ENCODE measurements at places on chromosomes 13 and 19.
A peak's percentile ranks its signal among the peaks of the same experiment; 100 is the strongest.

DNA sequence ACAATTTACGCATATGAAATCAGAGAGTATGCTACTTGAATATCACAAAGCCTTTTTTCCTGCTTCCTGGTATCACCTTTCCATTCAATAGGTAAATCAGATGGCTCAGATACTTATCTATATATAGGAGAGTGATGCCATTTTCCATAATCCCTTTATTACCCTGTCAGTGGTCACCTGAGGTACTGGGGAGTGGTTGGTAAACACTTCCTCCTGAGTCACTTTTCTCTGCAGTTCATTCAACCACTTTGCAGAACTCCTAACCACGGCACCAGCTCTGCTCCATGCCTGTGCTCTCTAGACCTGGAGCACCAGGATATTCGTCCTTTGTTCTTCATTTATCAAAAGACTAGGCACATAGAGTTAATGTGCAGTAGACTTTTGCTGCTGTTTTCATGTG is 748.5 kb upstream of the KLHL1 start:
- no peak for DNase-seq

GRCh38 chr13:54433493-54434206 is 1405.0 kb downstream of the OLFM4 start:
- DNase-seq, result no peak

- DNase-seq, result peak; percentile 27
These were observed 964 bp downstream of the PAK4 start for GRCh38 chr19:39126312-39127187.

DNA sequence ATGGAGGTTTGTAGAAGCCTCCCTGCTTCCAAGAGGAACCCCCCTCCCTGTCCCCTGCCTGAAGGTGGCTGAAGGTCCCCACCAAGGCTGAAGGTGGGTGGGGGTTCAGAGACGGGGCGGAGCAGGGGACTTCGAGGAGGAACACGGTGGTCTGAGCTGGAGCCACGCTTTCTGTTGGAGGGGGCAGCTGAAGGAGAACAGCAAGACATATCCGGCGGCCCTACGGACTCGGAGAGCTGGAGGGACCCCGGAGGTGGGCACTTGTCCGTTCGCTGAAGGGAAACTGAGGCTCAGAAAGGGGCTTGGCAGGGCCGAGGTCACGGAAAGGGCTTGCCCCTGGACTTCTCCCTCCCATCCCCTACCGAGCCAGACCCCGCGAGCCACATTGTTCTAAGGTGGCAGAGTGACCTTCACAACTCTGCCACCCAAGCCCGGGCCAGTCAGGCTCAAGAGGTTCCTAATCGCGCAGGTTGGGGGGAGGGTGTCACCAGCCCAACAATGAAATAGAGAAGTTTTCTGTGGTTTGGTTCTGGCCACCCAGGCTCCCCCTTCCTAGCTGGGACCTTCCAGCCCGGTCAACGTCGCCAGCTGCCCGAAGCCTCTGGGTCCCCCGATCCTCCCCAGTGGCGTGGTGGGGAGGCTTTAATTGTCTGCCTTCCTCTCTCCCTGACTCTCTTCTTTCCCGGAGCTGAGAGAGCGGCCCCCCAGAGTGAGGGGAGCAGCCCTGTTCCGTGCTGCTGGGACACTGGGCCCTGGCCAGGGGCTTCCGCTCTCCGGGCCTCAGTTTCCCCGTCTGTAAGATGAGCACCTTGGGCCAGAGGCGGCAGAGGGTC is 15.5 kb upstream of the KCNN1 start:
- no peak for DNase-seq

GRCh38 chr13:39786091-39786490 is 130.6 kb downstream of the COG6 start:
- DNase-seq, result no peak

GRCh38 chr13:46647512-46648065 is 94.6 kb downstream of the LRCH1 start:
- no peak for DNase-seq

DNA sequence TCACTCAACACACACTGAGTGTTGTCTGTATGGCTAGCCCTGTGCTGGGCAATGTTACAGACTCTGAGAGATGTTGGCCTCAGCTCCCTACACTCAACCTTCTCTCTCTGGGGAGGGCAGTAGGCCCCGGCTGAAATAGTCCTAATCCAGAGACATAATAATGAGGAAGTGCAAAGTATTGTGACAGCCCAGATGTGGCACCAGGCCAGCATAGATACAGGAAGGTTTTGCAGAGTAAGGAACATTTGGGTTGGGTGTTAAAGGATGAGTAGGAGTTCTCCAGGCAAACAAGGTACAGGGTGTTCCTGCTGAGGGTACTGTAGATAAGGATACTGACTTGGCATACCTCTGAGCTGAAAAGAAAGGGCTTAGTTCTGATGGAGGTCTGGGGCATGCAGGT is 2.4 kb downstream of the LIN7B start:
- no peak for DNase-seq

GRCh38 chr13:22447132-22447886 is 733.5 kb upstream of the SGCG start:
- DNase-seq, result no peak

- DNase-seq, result peak; percentile 21
These were observed 717.7 kb upstream of the ATXN8OS start for GRCh38 chr13:69389899-69390298.

- no peak for DNase-seq
These were observed 112.6 kb downstream of the KCTD12 start for GRCh38 chr13:76773448-76774094.

DNA sequence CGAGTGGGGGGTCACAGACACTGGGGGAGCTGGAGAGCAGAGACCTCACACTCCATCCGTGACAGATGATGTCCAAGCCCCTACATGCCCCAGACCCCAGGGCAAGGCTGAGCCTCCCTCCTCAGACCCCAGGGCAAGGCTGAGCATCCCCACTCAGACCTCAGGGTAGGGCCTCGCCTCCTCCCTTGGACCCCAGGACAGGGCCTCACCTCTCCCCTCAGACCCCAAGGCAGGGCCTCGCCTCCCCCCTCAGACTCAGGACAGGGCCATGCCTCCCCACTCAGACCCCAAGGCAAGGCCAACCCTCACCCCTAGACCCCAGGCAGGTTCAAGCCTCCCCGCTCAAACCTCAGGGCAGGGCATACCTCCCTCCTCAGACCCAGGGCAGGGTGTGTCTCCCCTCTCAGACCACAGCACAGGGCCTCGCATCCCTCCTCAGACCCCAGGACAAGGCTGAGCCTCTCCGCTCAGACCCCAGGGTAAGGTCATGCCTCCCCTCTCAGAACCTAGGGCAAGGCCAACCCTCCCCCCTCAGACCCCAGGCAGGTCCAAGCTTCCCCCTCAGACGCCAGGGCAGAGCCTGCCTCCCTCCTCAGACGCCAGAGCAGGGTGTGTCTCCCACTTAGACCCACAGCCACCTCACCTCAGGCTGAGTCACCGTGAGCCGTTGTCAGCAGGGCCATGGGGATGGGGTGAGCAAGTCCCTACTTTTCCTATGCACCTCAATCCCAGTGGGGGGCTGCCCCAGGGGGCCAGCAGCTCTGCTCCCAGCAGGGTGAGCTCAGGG is 1.7 kb upstream of the S1PR4 start:
- peak; percentile 22 for DNase-seq

GRCh38 chr19:7699417-7700401 is 2.2 kb downstream of the FCER2 start:
- no peak for DNase-seq

DNA sequence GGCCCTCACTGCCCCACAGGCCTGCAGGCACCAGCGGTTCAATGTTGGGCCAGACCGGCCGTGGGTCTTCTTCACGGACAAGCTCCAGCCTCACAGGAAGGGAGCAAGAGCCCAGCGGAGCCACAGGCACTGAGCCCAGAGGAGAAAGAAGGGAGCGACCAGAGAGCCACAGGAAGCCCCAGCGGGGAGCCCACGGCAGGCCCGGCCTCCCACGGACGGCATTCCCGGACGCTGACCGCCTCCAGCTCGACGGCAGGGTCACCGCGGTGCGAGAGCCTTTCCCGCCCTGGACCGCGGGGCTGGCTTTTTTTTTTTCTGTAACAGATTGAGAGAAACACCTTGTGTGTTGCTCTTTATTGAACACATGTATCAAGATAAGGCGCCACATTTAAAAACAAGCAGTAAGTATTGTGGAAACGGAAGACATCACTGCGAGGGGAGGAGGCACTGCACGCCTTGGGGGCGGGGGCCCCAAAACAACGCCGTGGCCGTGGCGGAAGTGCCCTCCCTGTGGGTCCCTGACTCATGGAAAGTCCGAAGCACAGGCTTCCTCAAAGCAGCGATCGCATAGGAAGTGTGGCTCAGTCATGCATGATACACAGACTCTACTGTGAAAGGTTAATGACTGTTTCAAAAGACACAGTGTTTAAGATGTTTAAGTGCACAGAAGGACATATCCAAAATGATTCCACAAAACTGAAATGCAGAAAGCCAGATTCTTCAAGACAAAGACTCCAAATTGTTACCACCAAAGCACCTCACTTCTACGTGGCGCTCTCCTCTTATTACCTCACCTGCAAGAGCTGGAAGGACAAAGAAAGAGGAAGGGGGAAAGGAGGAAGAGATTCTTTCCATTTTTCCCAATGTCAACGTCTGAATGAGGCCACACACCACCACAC is 3.5 kb downstream of the RASA3 start:
- DNase-seq, result peak; percentile 84

- no peak for DNase-seq
These were observed 178.3 kb upstream of the MYO16 start for GRCh38 chr13:108451121-108451520.

- no peak for DNase-seq
These were observed 2.0 kb upstream of the KLF16 start for GRCh38 chr19:1865172-1866010.

DNA sequence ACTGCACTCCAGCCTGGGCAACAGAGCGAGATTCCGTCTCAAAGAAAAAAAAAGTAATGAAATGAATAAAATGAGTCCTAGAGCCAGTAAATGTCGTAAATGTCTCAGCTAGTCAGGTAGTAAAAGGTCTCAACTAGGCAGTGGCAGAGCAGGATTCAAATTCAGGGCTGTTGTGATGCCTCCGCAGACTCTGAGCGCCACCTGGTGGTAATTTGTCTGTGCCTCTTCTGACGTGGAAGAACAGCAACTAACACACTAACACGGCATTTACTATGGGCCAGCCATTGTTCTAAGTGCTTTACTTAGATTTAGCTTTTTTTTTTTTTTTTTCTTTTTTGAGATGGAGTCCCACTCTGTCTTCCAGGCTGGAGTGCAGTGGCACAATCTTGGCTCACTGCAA is 30.2 kb downstream of the CYP2F1 start:
- peak; percentile 75 for DNase-seq

DNA sequence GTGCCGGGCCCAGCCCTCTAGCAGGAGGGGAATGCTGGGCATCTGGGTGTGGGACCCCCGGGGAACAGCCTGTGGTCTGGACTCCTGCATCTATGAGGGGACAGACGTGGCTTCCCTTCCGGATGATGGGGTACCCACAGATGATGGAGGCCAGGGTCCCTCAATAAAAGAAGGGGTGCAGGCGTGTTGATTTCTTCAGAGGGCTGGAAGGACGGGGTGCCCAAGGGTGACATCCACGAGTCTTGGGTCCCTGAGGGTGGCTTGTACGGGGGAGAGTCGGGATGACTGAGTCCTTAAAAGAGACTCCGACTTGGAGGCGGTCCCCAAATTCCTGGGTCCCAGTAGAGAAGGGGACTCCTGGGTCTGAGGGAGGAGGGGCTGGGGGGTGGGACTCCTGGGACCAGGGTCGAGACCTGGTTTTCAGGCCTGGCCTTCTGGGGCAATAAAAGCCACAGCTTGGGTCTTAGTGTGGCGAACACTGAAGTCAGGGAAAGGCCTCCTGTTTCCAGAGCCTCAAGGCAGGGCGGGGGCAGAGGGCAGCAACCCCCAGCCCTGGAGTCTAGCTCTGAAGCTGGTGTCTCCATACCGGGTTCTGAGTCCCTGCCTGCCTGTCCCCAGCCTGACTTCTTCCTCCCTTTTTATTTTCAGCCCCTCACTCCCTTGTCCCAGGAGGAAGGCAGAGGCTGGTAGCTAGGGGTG is 459 bp upstream of the GRIN2D start:
- no peak for DNase-seq

GRCh38 chr13:95535243-95535642 is 17.3 kb upstream of the CLDN10 start:
- DNase-seq, result peak; percentile 43

DNA sequence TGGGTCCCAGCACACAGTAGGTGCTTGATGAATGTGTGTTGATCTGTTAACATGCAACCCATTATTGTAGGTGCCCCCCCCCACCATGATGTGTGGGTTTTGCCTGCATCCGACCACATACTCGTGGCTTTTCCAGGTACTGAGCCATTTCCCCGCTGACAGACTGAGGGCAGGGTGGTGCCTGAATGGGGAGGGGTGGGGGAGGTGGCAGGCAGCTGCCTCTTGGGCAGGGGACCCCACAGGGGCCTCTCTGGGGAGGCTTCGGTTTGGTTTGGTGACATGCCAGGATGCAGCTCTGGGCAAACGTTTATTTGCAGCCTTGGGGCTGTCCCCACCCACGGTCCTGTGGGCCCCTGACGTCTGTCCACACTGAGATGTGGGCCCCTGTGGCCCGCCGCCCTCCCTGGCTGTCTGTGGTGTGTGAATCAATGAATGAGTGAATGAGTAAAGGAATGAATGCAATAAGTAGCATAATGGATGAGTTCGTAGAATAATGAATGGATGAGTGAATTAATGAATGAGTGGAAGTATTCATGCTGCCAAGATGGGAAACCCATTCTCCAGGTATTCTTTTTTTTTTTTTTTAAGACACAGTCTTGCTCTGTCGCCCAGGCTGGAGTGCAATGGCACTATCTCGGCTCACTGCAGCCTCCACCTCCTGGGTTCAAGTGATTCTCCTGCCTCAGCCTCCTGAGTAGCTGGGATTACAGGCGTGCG is 9.0 kb upstream of the JUND start:
- peak; percentile 37 for DNase-seq

- DNase-seq, result no peak
These were observed 1.5 kb downstream of the KIR2DL3 start for GRCh38 chr19:54739587-54740497.

GRCh38 chr13:64130600-64130999 is 2715.0 kb upstream of the PCDH20 start:
- DNase-seq, result no peak

DNA sequence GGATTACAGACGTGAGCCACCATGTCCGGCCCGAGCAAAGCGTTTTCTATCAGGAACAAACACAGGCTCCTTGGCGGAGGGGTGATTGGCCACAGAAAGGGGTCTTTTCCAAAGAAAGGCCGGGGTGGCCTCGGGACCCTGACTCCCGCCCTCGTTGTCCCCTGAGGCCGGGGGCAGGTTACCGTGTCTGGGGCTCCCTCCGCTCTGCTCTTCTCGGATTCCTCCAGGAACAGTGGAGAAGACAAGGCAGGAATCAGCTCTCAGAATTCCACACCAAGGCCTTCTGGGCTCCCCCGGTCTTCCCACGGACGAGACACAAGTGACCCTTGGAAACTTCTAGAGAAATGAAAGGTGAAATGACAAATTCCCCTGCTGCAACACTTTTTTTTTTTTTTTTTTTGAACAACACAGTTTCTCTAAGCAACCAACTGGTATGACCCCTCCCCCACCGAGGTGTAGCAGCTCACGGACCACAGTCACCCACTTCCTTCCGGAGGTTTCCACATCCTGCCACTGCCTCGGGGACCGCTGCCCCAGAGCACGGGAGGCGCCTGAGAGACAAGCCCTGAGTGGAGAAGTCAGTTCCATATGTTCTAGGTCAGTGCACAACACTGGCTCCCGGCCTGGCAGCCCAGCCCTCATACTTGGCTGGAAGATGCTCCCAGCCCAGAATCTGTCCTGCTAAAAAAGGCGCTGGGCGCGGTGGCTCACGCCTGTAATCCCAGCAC is 11.0 kb downstream of the MOB3A start:
- no peak for DNase-seq

GRCh38 chr13:99926014-99926731 is 45.4 kb downstream of the ZIC5 start:
- peak; percentile 20 for DNase-seq

- no peak for DNase-seq
These were observed 83.4 kb downstream of the SIPA1L3 start for GRCh38 chr19:37990362-37990761.
